Pulmonary artery endothelial cell (primary cell): ENCODE measurements at places on chromosomes 13 and 19.

DNA sequence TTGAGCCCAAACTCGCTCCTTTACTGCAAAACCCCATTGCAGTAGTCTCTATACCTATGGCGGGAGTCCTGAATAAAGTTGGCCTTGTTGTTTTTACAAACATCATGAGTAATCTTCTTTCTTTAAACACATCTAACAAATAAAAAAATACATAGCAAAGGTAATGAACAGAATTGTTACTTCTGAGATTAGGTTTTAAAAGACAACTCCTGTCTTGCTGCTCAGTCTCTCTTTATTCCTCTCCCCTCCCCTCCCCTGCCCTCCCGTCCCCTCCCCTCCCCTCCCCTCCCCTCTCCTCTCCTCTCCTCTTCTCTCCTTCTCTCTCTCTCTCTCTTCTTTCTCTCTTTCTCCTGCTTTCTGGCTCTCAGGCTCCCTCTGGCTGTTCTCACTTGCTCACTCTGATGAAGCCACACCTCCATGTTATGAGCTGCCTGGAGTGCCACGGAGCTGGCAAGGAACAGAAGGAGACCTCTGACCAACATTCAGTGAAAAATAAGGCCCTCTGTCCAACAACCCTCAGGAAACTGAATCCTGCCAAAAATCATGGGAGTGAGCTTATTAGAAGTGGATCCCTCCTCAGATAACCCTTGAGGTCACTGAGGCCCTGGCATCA, 300.7 kb upstream of the MIR17HG start:
- no peak for DNase-seq

GRCh38 chr19:57546513-57546912, 13.2 kb downstream of the ZNF550 start:
- no peak for DNase-seq

- no peak for DNase-seq
Observed at GRCh38 chr19:58397533-58398037, 2.1 kb downstream of the RNF225 start.

GRCh38 chr13:52797176-52797575, 51.3 kb downstream of the PCDH8 start:
- no peak for DNase-seq

DNA sequence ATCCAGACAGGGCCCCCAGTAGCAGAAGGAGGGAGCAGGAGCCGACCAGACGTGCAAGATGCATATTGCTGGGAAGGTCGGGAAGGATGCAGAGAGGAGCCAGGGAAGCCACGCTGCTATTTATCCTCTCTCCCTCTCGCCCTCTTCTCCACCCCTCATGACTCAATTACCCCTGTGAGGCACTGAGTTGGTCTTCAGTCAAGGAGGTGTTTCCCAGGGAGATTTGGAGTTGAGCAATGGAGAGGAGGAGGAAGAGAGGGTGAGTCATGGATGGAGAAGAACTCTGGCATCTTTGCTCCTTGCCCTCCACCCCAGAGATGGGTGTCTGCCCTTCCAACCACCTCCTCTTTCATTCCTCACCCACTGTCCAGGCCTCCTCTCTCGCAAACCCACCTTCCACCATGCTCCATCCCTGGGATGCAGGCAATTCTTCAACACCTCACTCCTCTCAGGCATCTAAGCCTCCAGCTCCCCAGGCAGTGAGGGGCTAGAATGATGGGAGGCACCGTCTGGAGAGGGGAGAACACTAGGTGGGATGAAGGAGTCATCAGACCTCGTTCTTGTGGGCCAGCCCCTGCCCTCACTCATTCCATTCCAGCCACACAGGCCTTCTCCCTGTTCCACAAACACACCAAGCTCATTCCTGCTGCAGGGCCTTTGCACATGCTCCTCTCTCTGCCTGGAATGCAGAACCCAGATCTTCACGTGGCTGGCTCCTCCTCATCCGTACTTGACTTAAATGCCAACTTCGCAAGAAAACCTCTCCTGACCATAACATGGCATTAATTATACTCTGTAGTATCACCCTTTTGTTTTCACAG, at the start of gene SBSN:
Gene SBSN, minus strand, starts transcription at position 94 of the 821 bp plus-strand sequence. Its CDS starts 30 bp downstream, at position 64.
- DNase-seq = no peak

DNA sequence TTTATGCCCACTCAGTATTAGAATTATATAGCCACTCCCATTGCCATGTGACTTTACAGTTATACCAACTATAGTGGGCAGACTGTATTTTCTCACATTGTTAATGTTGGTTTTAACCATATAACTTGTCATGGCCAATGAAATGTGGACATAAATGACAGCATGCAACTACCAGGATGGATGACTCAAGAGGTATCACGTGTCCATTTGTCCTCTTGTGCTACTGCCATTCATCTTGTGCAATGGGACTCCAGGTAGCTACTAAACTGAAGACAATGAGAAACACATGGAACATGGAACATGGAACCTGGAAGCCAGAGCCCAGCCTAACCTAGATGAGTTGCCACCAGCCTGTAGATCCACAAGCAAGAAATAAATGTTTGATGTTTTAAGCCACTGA, 242.7 kb upstream of the IPO5 start:
- DNase-seq = no peak

DNA sequence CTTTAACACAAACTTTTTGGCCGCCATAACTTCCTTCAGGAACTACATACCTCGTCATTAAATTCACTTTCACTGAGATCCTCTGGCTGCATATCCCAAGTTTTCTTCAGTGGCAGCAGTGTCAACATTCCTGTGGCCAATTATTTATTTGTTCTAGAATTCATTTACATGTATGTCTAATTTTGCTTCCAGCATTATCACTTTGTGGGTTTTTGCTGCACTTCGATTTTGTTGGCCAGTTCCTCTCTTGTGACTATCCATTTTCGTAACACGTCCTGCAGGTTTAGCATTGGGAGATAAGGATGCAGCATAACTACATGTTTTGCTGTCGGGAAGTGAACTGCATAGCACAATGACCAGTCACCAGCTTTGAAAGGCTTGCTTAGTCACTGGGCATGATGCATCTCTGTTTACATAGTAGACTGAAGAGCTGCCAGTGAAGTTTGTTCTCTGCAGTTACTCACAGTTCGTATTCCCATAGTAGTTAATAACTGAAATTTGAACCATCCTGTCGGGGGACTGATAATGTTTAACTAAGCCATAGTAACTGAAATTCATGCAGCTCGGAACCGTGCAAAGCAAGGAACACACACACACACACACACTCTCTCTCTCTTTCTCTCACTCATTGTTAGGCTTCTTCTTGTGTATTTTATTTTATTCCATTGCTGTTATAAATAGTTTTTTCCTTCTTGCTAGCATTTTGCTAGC, 28.3 kb downstream of the ZNF507 start:
- peak; percentile 93 for DNase-seq
